ENCODE measurements at places on chromosomes 12 and 14.

- DNase-seq = no peak
Measured at GRCh38 chr14:68951035-68951797, 27.9 kb downstream of the ACTN1 start.

- DNase-seq = peak; percentile 46
Measured at GRCh38 chr14:44963044-44963528, 1.1 kb downstream of the TOGARAM1 start.

DNA sequence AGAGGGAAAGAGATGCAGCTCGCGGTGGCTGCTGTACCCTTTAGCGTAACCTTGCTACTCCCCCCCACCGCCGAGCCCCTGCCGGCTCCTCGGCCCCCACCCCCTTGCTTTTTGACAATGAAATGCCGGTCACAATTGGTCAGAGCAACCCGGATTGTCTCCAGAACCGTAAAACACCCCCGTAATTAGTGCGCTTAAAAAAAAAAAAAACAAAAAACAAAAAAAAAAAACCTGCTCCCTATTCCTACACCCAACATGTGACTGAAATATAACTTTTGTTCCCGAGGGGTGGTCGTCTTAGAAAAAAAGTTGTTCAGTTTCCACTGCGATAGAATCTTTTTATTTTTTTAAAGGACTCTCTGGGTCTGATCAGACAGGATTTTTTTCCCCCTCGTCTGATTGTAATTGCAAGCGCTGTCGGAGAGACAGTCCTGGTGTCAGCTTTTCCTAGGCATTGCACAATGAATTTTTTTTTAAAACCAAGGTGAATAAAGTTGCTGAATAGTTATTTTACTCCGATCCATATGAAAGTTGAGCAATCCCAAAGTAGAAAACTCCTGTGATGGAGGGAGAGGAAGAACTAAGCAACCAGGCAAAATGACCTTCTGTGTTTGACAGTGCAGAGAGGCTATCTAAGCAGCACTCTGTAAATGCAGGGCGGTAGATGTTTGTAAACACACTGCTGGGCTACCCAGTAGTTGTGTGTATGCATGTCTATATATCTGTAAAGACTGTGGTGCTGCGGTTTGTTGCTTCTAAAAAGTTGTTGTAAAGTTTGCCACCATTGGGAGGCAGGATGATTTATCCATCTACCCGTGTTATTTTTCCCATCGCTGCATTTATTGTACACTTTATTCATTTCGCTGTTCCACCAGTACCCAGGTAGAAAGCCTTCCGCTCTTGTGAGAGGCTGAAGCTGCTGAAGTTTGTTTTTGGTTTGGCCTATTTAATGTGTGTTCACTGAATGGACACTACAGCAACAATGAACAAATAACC lies 1.1 kb downstream of the ETV6 start:
- no peak for DNase-seq

DNA sequence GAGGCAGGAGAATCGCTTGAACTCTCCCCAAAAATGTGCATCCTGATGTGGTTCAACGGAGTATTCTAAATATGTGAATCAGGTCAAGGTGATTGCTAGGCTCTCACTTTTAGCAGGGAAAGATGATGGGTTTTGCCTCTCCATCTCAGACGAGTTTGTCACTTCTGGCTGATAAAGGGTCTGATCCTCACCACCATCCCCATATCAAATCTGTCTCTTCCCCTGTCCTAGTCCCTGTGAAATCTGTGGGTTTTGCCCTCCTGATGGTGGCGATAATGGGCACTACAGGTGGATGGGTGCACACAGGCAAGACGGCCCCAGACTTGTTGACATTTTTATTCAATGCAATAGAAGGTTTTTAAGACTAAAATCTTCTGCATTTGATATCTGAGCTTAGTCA lies 384.6 kb downstream of the GLT1D1 start:
- DNase-seq = no peak

DNA sequence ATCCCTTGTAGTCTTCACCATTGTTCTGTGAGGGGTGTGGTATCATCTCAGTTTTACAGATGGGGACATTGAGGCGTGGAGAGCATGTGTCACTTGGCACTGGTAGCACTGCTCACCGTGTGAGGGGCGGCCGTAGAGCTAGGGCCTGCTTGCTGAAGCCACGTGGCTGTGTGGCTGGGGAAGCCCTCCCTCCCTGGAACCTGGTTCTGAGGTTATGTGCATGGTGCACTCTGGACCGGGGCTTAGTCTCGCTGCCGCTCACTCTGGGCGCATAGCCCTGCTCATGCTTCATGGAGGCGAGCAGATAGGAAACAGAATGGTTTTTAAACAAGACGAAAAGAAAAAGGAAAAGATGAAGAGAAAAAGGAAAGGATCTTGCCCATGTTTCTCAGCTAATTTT lies 46.1 kb downstream of the CACNA1C start:
- no peak for DNase-seq

Measured in NCI-H2171 treated with DMSO at 0.1 percent for 48 hours (cell line).